Left renal cortex interstitium (tissue), 4 donors: ENCODE measurements at places on chromosomes 13 and 19.

DNA sequence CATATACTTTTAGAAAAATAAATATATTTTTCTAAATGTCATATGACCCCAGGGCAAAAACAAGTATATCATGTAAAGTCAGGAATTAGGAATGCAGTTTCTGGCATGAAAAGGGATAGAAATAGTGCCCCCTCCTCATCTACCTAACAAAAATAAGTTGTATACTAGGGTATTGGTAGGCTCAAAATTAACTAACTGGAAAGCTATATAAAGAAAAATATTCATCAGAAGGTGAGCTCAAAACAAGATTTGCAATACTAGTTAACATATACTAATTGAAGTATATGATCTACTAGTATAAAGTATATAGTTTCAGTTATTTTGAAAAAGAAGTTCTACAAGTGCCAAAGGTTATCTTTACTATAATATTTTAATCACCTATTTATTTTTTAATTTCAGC, 200.2 kb downstream of the GPC5 start:
- no peak for DNase-seq

DNA sequence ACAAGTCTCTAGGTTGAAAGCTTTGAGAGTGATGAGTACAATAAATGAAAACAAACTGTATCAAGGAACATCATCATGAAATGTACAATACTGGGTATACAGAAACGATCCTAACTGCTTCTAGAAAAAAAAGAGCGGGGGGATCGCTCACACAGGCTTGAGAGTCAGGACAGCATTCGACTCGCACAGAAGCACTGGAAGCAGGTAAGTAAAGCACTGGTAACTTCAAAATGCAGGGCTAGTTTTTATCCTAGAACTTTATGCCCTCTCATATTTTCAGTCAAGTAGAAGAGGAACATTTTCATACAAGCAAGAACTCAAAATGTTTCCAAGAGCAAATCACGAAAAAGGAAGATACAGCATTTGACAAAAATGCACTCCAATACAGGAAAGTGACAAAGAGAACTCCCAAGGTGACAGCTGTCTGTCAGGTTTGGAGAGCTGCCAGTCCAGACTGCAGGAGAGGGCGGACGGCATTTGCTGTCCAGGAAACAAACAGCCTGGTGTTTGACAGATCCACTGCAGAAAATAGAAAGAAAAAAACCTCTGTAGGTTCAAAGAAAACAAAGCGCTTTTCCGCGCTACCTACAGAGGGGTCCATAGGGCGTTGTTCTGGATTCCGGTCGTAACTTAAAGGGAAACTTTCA, 58.2 kb upstream of the XPO4 start:
- DNase-seq, result no peak

DNA sequence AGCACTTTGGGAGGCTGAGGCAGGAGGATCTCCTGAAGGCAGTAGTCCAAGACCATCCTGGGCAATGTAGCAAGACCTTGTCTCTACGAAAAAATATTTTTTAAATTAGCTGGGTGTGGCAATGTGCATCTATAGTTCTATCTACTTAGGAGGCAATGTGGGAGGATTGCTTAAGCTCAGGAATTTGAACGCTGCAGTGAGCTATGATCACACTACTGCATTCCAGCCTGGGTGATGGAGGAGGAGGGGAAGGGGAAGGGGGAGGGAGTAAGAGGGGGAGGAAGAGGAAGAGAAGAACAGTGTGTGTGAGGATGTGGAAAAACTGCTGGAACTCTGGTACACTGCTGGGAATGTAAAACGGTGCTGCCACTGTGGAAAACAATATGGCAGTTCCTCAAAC, 9.2 kb upstream of the CLIP3 start:
- no peak for DNase-seq

GRCh38 chr19:31985001-31985605, 360.3 kb upstream of the ZNF507 start:
- no peak for DNase-seq

- no peak for DNase-seq
Measured at GRCh38 chr13:101230271-101230890, 185.9 kb downstream of the NALCN start.

DNA sequence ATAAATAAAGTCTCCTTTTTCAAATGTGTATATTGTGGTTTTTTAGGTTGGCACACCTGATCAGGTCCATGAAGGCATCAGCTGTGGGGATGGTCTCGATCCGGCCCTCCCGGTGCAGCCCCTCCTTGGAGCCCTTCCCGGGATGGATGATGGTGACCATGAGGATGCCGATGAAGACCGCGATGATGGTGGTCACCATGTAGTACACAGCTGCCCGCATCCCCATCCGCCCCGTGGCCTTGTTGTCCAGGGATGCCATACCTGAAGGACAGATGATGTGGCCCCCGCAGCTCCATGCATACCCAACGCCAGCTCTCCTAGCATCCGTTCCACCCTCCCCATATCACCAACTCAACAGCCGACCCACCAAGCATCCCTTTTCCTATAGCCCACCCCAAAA, 11.4 kb downstream of the SLC1A6 start:
- no peak for DNase-seq

DNA sequence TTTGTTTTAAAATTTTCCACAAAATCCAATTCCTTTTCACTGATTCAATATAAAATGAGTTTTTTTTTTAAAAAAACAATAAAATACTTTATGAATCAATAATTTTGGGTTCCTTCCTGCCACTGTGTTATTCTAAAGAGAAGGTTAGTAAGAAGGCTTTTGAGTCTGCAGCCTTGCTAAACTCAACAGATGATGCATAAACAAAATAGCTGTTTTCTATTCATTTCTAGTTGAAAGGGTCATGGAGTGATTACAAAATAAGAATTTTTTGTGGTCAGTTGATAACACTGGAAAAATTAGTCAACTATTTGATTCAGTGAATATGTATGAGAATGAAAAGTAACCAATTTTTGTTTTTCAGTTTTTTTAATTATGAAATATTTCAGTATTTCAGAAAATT, 169.9 kb downstream of the VWA8 start:
- DNase-seq, result no peak

- no peak for DNase-seq
Measured at GRCh38 chr13:73717632-73718031, 416.6 kb downstream of the KLF12 start.

- DNase-seq, result no peak
Measured at GRCh38 chr13:25371158-25371874, 458 bp upstream of the ATP8A2 start.

DNA sequence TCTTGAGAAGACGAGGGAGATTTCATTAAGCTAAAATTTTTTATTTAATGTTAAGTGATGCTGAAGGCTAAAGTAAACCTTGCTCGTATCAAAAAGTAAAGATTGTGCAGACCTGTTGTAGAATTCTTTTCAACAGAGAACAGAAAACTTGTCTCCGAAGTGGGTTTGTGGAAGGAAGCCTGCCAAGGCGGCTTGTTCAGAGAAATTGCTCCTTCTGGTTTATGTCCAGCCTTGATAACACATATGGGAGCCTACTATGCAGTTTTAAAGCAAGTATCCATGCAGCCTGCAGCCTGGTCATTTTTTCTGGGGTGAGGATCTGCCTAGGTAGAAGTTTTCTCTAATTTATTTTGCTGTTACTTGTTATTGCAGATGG, 1.4 kb downstream of the MLNR start:
- DNase-seq, result no peak

- no peak for DNase-seq
Measured at GRCh38 chr13:21445759-21446158, 13.3 kb downstream of the ZDHHC20 start.

DNA sequence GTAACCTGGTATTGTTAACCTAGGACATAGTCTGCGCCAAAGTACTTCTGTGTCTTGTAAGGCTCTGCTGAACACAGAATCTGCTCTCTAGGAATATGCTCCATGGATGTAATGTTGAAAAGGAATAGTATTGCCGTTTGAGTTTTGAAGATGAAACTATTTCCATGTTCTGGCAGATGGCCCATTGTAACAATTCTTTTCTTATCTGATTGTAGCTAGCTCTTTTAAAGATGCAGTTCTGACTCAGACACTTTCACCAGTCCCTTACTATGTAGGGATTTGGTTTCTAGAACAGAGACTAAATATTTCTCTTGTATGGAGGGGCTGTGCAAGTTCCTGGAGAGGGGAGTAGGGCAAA, 185.6 kb downstream of the MTUS2 start:
- DNase-seq, result no peak

DNA sequence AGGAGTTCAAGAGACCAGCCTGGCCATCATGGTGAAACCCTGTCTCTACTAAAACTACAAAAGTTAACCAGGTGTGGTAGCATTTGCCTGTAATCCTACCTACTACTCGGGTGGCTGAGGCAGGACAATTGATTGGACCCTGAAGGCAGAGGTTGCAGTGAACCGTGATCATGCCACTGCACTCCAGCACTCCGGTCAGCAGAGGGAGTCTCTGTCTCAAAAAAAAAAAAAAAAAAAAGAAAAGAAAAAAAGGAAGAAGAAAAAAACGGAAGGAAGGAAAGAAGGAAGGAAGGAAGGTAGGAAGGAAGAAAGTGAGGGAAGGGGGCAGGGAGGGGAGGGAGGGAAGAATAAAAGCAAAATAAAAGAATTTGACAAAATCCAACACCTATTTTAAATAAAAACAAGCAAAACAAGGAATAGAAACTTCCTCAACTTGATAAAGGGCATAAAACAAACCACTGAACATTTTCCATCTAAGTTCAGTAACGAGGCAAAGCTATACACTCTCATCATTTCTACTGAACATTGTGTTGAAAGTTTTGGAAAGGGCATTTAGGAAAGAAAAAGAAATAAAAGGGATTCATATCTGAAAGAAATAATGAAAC, 411.6 kb upstream of the SLITRK5 start:
- no peak for DNase-seq
